ENCODE measurements at places on chromosomes 5 and 9. TPM values are rescaled to one million over a fixed set of nuclear protein-coding genes. Genes with fewer than 3 reads are reported as not detected.
A peak's percentile ranks its signal among the peaks of the same experiment; 100 is the strongest.

DNA sequence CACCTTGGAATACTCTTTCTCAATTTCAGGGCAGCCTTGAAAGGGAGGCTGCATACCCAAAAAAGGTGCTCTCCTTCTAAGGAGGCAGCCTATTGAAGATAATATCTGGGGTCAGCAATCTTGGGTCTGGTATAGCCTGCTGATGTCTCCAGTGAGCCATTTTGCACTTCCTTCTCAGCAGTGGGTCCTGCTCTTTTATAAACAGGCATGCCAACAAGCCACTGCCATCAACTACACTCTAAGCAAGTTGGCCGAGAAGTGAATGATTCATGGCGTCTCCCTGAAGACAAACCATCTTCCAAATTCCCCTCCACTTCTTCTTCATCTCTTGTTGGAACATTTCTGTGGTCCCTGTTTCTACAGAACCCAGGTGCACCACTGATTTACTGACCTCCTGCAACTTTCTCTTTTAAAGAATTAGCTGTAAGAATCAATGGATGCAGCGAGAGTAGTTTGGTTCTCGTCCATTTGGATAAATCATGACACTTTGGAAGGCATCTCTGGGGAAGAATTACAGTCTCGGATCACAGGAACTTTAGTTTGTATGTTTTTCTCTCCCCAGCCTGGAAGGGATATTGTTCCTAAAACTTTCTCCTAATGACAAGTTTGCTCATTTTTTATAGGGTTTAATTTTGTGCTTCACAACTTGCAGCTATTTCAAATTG lies 108.3 kb downstream of the INSYN2B start:
- H3K4me1 ChIP-seq, result no peaks in the 10 kb centered on the region
- H3K4me3 ChIP-seq, result no peak overlapping the region
- H3K27me3 ChIP-seq, result no peaks in the 10 kb centered on the region

The RETREG1 gene
- total RNA-seq, result 6.5 TPM

The SHC3 gene
- 1.1 TPM for total RNA-seq

- H3K27ac ChIP-seq, result no peak overlapping the region
- H3K36me3 ChIP-seq, result no peaks in the 10 kb centered on the region
- H3K27me3 ChIP-seq, result no peaks in the 10 kb centered on the region
- H3K4me1 ChIP-seq, result no peaks in the 10 kb centered on the region
- peak; percentile 77 for DNase-seq
Observed at GRCh38 chr9:132241840-132242620, 80.2 kb downstream of the NTNG2 start.

GRCh38 chr9:14660721-14661120 lies 32.5 kb downstream of the ZDHHC21 start:
- H3K4me1 ChIP-seq, result no peaks in the 10 kb centered on the region
- DNase-seq, result no peak
- H3K27ac ChIP-seq, result no peak overlapping the region
- H3K4me3 ChIP-seq, result no peak overlapping the region
- no peaks in the 10 kb centered on the region for H3K36me3 ChIP-seq

DNA sequence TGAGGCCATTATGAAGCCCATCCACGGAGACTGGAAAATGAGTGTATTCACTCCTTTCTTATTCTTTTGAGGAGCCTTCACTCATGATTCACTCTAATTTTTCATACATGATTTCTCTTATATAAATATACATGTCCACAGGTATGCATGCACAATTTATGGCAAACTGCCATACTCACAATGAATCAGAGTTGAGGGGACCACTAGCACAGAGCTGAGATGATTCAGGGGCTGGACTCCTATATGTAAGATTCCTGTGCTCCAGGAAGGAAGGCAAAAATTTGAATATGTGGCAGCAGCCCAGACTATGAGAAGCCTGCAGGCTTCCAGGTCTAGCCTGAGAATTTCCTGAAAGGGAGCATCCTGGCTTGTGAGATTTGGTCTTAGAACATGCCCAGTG lies 484.6 kb downstream of the PRELID2 start:
- DNase-seq, result no peak
- no peaks in the 10 kb centered on the region for H3K27me3 ChIP-seq
- no peaks in the 10 kb centered on the region for H3K4me1 ChIP-seq
- H3K4me3 ChIP-seq, result no peak overlapping the region

DNA sequence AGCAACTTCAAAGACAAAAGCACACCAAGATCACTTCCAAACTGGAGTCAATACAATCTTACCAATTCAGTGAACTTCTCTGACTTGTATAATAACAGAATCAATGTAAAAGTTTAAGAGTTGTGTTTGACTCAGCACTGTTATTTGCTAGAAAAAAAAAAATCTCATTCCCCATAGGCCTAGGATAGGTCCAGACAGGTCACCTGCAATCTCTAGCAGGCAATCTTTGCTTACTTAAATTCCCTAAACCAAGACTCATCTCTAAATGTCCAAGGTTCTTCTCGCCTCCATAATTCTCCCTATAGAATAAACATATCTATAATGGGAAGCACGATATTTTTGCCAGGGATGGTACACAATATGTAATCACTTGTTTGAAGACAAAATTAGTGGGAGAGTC lies 2.5 kb downstream of the FAM169A start:
- H3K4me3 ChIP-seq, result no peak overlapping the region
- no peaks in the 10 kb centered on the region for H3K4me1 ChIP-seq
- H3K27ac ChIP-seq, result no peak overlapping the region
- DNase-seq, result no peak
- no peaks in the 10 kb centered on the region for H3K36me3 ChIP-seq

- no peak overlapping the region for H3K4me3 ChIP-seq
- H3K27me3 ChIP-seq, result no peaks in the 10 kb centered on the region
- no peak overlapping the region for H3K27ac ChIP-seq
- DNase-seq, result no peak
Observed at GRCh38 chr5:98458004-98458403, 315.5 kb upstream of the RGMB start.

The ESM1 gene
- total RNA-seq, result 0.49 TPM

DNA sequence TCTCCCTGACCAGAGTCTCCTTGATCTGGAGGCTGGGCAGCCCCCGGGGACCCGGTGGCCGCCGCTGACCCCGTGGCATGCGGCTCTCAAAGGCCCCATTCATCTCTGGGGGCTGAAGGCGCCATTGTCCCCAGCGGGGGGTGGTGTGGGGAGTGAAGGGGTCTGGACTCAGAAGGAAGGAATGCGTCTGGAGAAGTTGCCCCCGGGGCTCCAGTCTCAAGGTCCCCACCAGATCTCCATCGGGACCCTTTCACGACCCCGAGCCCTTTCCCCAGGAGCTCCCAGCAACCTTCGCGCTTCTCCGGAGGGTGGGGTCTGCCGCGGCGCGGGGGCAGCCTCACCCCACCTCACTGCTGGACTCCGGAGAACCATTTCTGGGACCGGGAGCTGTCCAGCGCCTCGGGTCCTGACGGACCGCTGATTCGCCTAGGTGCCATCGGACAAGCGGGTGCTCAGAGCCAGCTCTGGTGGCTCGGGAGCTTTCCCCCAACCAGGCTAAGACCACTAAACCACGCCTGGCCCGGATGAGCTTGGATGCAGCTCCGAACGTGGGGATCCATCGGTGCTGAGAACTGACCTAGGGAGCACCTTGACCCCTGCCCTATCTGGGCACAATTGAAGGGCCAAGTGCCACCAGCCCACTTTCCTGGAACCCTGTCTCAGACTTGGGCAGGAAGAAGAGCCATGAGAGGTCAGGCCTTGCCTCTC lies 5.1 kb upstream of the PCDH1 start:
- H3K36me3 ChIP-seq, result no peaks in the 10 kb centered on the region
- DNase-seq, result peak; percentile 80
- H3K27ac ChIP-seq, result no peak overlapping the region
- no peaks in the 10 kb centered on the region for H3K27me3 ChIP-seq

DNA sequence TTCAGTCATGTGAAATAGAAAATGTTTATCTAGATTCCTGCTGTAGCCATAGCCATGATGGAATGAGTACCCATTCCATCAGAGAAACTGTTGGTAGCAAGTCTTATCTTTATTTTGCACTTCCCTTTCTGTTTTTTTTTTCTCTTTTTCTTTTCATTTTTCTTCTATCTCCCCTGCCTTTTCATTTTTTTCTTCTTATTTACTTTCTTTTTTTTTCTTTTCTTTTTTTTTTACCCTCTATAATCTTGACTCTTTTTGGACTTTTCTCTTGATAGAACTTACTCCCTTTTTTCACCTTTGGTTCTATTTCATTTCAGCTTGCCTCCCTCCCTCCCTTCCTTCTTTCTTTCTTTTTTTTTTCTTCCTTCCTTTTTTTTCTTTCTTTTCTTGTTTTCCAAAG lies 15.4 kb downstream of the SLC25A46 start:
- H3K4me3 ChIP-seq, result no peak overlapping the region
- no peak for DNase-seq
- no peaks in the 10 kb centered on the region for H3K27me3 ChIP-seq
- H3K36me3 ChIP-seq, result no peaks in the 10 kb centered on the region
- H3K4me1 ChIP-seq, result no peaks in the 10 kb centered on the region
- H3K27ac ChIP-seq, result no peak overlapping the region

The SHISAL2B gene
- not detected for total RNA-seq

- no peaks in the 10 kb centered on the region for H3K36me3 ChIP-seq
- H3K4me1 ChIP-seq, result no peaks in the 10 kb centered on the region
- no peak for DNase-seq
- no peak overlapping the region for H3K27ac ChIP-seq
- no peak overlapping the region for H3K4me3 ChIP-seq
Observed at GRCh38 chr5:130462516-130462915, 558.3 kb downstream of the CHSY3 start.

DNA sequence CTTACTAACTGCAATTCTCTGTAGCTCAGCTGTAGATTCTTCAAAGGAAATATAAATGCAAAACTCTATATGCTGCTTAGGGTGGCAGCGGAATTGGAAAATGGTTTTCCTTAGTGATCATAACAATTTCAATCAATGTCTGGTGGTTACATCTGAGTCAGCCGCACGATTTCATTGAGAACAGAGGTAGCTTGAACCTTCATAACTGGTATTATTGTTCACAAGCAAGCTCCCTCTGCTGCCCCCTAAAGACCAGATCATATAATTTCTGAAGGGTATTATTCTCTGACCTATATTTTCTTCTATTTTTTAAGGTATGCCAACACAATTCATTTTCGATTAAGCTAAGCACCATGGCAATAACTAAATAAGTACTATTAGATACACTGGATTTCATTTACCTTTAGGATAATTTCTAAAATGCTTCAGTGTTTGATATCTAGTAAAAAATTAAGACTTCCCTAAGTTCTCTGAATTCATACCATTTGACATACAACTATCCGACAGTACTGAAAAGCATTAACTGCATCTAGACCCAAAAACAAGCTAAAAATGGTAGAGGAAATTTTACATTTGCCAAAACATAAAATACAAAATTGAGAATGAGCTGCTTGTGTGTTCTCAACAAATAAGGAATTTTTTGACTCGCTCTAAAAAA lies 181.1 kb upstream of the SPEF2 start:
- DNase-seq, result no peak
- no peaks in the 10 kb centered on the region for H3K27me3 ChIP-seq
- no peak overlapping the region for H3K27ac ChIP-seq
- H3K36me3 ChIP-seq, result no peaks in the 10 kb centered on the region
- no peaks in the 10 kb centered on the region for H3K4me1 ChIP-seq

Measured in aorta (tissue), 5 donors.